ENCODE measurements at places on chromosomes 6 and 20.

DNA sequence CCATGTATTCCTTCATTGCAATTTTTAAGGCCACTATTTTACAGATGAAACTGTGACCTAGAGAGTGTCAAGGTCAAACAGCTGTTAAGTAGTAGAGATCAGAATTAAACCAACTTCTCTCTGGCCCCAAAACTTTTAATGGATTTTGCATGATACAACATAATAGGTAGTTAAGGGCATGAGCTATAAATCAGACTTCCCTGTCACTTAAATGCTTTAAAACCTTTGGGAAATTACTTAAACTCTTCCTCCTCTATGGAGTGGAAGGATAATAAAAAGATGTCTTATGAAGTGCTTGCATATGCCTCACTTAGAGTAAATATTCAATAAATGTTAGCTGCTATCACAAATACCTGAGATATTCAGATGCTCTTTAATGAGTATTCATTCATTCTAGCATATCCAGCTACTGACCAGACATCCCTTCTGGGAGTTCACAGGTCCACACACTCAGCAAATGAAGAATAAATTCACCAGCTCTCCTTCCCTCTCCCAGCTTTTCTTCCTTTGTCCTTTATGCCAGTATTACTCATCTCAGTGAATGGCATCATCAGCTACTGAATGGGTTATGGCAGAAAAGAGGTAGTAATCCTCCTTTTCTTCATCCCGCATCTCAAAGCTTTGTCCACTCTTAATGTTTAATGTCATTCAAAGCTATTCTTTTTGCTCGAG is 36.2 kb downstream of the EYA4 start:
- no peak for DNase-seq

DNA sequence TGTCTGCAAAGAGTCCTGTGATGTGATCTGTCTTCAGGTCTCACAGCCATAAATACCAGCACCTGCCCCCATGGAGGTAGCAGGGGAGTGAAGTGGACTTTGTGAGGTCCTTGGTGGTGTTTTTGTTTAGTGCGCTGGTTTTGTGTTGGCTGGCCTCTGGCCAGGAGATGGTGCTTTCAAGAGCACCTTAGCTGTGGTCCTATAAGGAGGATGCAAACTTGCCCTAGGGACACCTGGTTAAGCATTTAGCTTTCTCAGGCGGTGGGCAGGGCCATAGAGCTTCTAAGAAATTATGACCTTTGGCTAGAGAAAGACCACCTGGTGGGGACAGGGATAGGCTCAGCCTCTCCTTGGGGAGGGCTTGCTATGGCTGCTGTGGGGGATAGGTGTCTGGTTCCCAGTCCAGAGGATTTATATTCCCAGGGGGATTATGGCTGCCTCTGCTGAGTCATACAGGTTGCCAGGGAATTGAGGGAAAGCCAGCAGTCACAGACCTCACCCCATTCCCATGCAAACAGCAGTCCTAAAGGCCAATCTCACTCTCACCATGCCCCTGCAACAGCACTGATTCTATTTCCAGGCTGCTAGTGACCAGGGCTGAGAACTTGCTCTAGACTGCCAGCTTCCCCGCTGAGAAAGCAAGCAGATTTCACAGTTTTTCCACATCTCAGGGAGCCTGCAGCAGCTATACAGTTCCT is 259.3 kb downstream of the TFAP2B start:
- peak; percentile 0 for DNase-seq

- DNase-seq = peak; percentile 93
These were observed 233.5 kb upstream of the SGK1 start for GRCh38 chr6:134551245-134551960.

- DNase-seq = no peak
These were observed 503.7 kb downstream of the KIF16B start for GRCh38 chr20:16069389-16070010.

DNA sequence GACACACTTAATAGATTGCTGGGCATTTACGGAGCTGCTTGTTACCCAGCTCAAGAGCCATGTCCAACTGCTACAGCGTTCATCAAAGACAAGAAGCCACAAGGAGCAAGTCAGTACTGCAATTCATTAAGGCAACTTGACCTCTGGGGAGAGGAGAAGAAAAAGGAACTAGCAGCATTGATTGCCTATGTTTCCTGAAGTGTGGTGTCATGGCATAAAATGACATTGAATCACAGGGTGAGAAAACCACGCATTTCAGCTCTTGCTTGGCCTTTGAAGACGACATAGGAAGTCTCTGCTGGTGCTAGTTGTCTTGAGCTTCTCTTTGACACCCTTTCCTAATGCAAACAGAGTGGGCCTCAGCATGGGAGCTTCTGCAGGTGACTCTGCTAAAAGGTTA is 139.1 kb downstream of the CDH26 start:
- DNase-seq = no peak

- DNase-seq = peak; percentile 41
These were observed 25.1 kb downstream of the TOX2 start for GRCh38 chr20:43939762-43940121.

- DNase-seq = no peak
These were observed 6.9 kb upstream of the RNF144B start for GRCh38 chr6:18380158-18380836.

DNA sequence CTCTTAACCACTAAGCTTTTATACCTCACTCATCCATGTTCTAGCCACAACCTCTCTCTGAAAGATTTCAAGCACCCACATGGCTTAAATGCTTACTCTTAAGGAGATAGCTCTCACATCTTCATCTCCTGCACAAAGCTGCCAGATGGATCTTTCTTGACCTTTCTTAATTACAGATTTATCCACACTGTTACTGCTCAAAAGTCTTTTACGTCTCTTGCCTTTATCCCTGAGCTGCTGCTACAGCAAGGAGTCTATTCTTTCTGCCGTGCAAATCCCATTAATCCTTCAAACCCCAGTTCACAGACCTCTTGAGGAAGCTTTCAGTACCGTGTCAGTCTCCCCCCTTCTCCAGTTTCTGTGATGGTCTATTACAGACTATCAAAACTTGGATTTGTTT is 54.6 kb downstream of the B4GALT5 start:
- DNase-seq = no peak

DNA sequence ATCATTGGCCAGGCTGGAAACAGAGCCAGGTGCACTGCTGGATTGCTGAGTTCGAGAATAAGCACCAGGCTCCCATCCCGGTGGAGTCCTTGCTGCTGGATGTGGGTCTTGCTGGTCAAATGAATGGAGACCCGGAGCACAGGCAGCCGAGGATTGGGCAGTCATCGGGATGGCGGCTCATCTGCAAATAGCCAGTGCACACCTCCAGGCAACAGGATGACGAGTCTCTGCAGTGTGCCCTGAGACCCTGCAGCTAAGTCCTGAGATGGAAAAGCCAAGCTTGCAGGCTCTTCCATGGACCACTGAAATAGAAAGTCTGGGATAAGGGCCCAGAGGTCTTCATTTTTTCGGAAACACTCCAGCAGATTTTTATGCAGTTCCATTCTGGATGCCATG is 143.5 kb downstream of the WDR27 start:
- DNase-seq = no peak

GRCh38 chr20:4111440-4112411 is 96.4 kb upstream of the RNF24 start:
- DNase-seq = no peak

GRCh38 chr6:33987531-33988021 is 158.3 kb downstream of the GRM4 start:
- no peak for DNase-seq

DNA sequence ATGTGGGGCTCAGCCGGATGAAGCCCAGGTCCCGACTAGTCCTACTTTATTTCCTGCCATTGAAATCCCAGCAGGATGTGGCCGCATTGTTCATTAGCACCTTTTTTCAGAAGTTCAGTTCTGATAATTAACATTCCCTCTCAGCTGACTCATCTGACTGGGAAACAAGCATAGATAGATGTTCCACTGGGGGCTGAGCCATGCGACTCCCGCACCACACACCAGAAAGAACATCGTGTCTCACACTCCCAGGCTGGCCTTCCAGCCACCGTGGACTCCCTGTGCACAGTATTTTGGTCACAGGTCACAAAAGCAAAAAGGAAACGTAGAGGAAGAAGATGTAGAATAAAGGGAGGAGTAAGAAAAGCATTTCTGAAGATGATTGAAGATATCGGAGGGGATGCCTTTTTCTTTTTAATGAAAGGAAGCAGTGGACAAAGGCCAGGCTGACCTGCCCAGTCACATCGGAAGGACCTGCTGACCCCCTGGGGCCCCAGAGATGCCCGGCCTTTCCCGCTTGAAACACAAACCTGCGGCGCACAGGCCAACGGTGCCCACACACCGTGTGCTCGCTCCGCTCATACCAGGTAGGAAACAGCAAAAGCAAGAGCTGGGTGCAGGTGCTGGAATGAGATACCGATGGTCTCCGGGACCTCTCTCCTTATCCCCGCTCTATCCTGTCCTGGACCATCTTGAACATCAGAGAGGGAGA is 11.8 kb downstream of the RPS6KA2 start:
- DNase-seq = peak; percentile 72

GRCh38 chr6:5976811-5977210 is 29.9 kb downstream of the NRN1 start:
- no peak for DNase-seq

- DNase-seq = no peak
These were observed 1139.2 kb upstream of the GJE1 start for GRCh38 chr6:140993515-140993914.

- peak; percentile 54 for DNase-seq
These were observed 1729.5 kb downstream of the GRIK2 start for GRCh38 chr6:103122766-103123601.

DNA sequence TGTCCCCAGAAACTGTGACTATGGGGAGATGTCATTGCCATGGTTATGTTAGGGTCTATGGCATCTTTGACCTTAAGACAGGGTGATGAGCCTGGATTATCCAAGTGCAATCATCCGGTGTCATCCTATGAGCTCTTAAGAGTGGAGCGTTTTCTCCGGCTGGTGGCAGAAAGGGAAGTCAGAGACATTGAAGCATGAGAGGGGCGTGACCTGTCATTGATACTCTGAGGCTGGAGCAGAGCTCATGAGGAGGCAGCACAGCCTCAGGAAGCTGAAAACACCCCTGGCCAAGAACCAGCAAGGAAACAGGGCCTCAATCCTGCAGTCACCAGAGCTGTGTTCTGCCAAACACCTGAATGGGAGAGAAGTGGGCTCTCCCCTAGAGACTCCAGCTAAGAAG is 59.6 kb downstream of the ANKRD60 start:
- no peak for DNase-seq

DNA sequence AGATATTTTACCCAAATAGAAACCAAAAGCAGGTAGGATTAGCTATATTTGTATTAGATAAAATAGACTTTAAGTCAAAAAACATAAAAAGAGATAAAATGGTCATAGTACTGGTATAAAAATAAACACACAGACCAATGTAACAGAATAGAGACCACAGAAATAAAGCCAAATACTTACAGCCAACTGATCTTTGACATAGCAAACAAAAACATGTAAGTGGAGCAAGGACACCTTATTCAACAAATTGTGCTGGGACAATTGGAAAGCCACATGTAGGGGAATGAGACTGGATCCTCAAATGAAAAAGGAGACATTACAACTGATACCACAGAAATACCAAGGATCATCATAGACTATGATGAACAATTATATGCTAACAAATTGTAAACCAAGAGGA is 94.5 kb upstream of the SIRPG start:
- no peak for DNase-seq

DNA sequence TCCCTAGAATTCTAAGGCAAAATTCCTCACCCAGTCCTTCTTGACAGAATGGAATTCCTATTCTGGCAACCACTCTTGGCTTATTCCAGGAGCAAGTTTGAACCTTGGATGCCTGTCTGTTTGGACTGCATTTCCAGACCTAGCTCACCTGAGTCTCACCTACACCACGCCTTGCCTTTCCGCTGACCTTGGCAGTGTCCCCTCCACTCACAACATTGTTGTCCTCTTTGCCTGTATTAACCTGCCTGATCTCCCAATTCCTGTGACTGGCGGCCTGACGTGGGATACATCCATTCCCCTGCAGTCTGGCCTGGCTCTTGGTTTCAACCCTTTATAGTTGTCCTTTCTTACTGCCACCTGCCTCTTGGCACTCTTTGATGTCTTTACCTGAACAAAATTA is 281.4 kb upstream of the SOX4 start:
- DNase-seq = no peak

DNA sequence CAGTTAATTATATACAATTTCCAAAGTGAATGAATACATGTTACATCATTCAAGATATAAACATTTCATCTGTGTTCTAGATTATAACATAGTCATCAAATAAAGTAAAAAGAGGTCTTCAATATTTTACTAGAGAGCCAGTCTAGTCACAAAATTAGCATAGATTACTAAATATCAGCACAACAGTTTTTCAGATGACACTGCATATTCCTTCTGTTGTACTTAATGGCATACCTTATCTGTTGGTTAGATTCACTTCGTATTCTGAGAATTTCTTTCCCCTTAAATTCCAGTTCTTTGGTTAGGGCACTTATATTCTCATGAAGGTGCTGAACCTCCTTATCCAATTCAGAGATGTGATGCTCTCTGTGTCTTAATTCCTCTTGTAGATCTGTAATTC is 39.8 kb upstream of the MCM9 start:
- DNase-seq = no peak

DNA sequence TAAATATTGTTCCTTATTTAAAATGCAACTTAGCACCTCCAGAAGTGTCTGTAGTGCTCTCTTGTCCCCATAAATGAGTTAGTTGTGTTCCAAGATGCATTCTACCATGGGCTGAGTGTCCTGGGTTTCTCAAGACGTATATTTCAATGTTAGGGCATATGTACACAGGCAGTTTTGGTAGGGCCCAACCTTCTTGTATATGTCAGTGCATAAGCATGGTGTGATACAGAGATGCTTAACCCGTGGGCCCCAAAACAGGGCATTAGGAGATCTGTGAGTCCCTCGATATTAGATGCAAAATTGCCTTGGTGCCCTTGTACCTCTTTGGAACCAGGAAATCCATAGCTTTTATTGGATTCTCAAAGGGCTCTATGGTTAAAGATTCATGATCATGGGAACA is 91.5 kb upstream of the HIVEP1 start:
- no peak for DNase-seq

DNA sequence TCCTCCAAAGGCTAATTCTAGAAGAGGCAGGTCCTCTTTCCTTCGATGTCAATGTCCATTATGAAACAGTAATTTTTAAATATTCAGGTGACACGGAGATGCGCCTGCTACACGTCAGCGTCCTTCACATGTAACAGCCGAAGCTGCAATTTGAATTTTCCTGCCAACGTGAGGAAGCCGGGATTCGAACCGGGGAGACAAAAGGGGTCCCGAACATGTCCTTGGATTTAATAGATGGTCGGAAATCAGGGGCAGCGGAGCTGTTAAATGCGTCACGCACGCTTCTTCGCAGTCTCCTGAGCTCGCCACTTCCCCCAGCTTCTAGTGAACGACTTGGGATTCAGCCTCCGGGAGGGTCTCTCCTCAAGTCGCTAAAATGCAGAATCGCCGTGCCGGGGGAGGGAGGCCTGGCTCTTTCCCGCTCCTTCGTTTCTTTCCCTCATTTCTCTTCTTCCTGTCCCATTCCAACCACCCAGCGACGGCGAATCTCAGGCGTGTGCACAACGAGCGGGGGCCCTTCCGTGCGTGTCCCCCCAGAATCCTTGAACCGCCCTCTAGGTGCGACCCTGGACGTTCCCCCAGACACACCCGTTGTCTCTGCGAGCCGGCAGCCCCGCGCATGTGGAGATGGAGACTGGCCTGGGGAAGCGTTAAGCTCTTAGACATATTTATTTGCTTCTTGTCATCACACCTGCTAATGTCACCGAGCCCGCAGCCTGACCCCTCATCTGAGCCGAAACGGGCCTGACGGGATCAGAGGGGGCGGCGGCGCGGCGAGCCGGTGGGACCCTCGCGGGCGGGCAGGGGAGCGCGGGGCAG is 1.3 kb upstream of the FOXC1 start:
- no peak for DNase-seq

- DNase-seq = peak; percentile 38
These were observed 2.9 kb downstream of the GSS start for GRCh38 chr20:34952671-34953070.

GRCh38 chr6:163031931-163032330 is 304.2 kb downstream of the PACRG start:
- DNase-seq = no peak

All from choroid plexus epithelial cell (primary cell).